Kasumi-1 (cell line): ENCODE measurements at places on chromosomes 16 and 17.

- peak; percentile 44 for DNase-seq
These were observed 8.2 kb upstream of the GGA2 start for GRCh38 chr16:23518435-23518891.

DNA sequence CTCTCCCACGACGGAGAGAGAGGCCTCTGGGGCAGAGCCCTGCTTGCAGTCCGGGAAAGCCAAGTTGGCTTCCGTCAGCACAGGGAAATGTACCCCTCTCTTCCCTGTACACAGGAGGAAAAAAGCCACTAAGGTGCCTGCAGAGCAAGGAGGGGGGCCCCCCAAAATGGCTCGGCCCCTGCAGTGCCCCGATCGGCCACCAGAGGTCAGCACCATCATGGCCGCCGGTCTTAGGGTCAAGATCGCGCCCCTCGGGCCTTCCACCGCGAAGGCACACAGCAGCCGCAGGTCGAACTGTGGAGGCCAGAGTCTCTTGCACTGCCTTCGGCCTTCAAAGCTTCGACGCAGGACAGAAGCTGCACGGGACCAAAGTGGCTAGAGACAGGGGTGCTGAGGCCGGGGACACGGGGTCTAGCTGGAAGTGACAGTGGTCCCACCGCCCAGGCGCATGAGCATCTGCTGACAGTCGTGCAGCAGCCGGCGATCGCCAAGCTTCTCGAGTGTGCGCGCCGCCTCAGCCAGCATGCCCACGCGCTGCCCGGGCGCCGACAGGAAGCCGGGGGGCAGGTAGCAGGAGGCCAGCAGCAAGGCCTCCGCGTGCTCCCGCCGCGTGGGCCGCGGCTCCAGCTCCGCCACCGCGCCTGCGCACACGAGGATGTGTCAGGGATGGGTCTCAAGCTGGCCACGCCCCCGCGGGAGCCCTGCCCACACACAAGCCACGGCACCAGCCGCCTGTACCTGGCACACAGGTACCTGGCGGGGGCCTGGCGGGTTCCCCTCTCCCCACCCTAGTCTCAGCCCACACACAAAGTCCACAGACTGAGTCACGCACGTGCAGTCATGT is 24.4 kb downstream of the SREBF1 start:
- DNase-seq = no peak

DNA sequence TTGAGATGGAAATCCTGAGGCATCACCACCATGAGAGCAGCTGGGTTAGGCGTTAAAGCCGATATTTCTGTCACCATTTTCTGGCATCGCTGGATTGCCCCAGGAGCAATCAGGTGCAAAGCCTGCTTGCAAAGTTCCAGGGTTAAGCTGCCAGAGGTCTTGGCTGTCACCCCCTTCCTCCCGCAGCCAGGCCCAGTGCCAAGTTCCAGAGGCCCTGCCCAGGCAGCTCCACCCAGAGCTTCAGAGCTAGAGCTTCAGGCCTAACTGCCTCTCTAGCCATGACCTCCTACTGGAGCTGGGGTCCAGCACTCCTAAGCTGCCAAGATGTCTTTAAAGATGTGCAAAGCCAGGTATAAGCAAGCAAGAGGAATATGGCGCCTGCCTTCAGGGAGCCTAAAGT is 8.8 kb upstream of the TMEM238L start:
- no peak for DNase-seq

- DNase-seq = no peak
These were observed 276.7 kb downstream of the PARN start for GRCh38 chr16:14353340-14353739.

GRCh38 chr16:69693916-69694315 is 32.4 kb downstream of the NQO1 start:
- no peak for DNase-seq

DNA sequence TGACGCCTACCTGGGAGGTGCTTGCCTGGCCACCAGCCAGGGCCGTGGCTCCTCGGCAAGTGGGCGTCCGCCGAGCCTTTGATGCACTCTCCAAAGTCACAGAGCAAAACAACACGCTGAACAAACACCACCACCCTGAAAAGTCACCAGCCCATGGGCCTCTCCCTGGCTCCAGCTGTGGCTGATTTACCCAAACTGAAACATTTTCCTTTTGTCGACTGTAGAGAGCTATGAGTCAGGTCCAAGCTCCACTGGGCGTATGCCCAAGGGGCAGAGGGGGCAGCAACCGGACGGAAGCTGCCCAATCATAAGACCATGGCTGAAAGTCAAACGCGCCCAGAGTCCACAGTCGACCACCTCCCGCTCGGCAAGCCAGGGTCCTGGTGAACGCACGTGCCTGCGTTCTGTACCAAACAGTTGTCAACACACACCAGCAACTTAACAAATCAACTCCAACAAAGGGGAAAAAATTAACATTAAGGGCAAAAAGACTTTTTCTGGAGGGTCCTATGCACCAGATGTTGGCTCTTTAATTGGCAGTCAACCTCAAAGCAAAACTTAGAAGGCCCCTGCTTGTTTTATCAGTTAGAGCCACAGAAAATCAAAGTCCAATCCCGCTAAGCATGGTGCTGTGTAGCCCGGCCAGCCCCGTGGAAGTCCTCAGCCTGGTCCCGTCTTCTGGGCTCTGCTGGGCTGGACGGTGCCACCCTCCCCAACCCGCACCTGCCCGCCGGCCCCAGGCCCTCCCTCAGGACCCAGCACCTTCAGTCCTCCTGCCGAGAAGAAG is 47.3 kb downstream of the TBC1D16 start:
- DNase-seq = no peak

DNA sequence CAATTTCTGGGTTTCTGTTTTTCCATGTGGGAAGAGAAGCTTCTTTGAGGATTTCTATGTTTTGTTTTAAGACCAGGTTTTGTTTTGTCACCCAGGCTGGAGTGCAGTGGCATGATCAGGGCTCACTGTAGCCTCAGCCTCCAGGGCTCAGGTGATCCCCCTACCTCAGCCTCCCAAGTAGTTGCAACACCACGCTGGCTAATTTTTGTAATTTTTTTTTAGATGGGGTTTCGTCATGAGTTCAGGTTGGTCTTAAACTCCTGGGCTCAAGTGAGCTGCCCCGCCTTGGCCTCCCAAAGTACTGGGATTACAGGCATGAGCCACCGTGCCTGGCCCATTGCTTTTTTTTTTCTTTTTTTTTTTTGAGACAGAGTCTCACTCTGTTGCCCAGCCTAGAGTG is 25.5 kb upstream of the TAOK1 start:
- no peak for DNase-seq

- peak; percentile 59 for DNase-seq
These were observed 7.0 kb upstream of the SLC39A11 start for GRCh38 chr17:73099511-73099910.

GRCh38 chr17:44065668-44066203 is 735 bp downstream of the LSM12 start:
- DNase-seq = no peak

GRCh38 chr17:32747856-32748255 is 129.1 kb downstream of the MYO1D start:
- no peak for DNase-seq

GRCh38 chr17:31702041-31702440 is 157.0 kb downstream of the COPRS start:
- no peak for DNase-seq
